ENCODE measurements at places on chromosomes 2 and 18.

DNA sequence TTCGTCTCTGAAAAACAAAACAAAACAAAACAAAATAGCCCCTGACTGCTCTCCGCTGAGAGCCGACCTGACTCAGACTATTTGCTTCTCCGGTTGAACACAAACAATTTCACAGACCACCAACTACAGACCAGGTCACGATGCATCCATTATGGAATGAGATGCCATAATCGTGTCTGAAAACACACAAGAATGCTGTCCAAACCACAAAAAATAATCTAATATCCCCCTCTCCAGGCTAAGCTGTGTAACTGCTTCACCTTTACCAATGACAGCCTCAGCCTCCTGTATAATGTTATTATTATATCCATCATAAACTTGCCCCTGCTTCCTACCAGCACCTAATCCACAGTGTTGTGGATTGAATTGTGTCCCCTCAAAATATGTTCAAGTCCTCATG is 114.7 kb downstream of the DNAH6 start:
- peak; percentile 16 for DNase-seq

GRCh38 chr2:188902901-188903491 is 71.2 kb upstream of the COL3A1 start:
- no peak for DNase-seq

DNA sequence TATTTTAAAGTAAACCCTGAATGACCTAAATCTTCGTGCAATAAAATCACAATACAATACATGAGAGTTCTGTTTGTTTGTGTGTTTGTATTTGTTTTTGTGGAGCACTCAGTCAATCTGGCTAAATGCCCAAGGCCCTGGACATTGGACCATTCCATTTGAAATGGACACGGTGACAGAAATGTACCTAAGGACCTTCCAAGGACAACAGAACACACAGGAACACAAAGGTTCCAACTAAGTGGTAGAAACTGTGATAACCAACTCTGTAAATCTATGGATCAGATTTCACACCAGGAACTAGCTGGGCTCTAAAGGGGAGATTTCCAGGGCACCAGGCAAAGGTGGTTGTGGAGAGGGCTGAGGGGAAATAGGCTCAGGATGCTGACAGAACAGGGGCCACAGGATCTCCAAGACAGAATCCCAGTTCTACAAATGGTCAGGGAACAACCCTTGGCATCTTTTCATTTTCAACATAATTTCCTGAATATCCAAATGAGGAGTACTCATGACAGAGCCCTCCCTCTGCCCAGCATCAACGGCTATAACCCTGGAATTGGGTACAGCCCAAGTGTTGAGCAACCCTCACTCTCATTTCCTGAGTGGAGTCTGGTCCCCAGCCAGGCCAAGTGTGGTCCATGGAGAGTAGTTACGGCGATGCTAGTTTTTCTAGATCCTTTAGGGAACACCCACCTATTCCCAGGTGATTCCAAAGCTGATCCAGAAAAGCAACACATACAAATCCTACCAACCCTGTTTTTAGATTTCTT is 78.4 kb downstream of the NCKAP5 start:
- no peak for DNase-seq

- DNase-seq: no peak
Observed at GRCh38 chr2:16566701-16567100, 98.9 kb downstream of the CYRIA start.

DNA sequence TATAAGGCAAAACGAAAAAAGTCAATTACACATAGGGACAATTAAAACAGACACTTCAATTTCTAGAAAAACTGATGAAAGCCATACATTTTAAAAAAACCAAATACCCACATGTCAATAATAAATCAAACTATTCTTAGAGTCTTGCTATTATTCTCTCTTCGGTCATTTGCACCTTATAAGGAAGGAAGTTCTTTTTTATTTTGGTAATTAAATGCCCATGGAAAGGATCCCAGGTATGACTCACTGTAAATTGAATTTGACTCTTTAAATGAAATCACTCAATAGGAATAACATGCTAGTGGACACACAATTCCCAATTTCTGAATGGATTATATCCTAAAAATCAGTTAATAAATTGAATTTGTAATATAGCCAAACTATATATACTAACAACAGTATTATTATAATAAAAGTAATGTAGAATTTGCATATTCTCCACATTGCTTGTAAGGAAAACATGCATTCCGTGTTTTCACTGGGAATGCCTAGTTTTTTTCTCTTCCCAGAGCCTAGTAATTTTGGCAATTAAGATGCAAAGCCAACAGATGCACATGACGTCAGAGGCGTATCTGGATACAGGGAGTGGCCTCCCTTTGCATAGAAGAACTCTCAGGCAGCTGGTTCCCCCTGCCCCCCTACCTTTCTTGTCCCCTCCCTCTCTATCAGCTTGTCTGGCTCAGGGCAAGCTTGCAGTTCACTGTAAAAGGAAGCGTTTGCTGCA is 153.5 kb upstream of the PGAP1 start:
- DNase-seq: peak; percentile 74

DNA sequence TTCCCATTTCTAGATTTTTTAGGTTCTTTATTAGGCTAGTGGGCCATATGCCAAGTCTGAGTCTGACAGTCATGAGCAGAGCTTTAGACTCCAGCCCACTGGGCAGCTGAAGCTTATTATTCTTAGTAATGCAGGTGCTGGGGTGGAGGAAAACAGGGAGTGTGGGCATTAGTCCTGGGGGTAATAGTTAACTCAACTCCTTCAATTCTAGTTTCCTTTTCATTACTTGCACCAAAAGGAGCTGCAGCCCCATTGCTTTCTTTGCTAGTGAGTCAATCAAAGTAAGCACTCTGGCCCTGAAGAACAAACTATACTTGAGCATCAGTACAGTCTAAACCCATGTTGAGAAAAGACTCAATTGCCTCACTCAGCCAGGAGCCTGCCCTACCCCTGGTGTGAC is 35.5 kb downstream of the ICOS start:
- DNase-seq: no peak

GRCh38 chr2:32330136-32330535 is 26.7 kb upstream of the BIRC6 start:
- DNase-seq: no peak

DNA sequence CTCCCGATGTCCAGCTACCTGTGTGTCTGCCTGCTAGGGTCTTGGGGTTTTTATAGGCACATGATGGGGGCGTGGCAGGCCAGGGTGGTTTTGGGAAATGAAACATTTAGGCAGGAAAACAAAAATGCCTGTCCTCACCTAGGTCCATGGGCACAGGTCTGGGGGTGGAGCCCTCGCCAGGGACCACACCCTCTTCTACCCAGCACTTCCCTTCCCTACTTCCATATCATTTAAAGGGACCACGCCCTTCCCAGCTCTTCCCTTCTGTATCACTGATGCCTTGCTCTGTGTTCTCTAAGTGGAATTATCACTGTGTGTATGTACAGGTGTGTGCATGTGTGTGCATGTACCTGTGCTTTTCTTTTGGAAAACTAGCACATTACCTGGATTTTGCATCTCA is 6.3 kb downstream of the UGT1A1 start:
- no peak for DNase-seq

GRCh38 chr2:128309280-128310093 is 9.2 kb downstream of the HS6ST1 start:
- DNase-seq: peak; percentile 94

DNA sequence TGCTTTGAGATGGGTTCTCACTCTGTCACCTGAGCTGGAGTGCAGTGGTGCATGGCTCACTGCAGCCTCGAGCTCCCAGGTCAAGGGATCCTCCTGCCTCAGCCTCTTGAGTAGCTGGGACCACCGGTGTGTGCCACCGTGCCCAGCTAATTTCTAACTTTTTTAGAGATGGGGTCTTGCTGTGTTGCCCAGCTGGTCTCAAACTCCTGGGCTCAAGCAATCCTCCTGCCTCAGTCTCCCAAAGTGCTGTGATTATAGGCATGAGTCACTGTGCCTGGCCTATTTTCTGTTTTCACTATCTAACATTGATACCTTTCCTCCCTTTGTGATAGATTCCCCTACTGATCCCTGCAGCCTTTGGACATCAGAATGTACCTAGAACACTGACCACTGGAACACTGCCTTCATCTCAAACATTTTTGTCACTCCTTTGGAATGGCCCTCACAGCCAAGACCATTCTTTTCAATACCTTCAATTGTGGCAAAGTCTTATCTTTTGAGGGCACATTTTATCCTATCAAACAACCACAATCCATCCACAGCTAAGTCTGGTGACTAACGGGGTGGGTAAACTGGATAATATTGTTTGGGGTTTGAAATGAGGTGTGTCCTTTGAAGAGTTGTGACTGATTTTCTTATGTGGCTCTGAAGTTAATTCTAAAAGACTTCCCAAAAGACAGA is 43.7 kb downstream of the EPAS1 start:
- no peak for DNase-seq

DNA sequence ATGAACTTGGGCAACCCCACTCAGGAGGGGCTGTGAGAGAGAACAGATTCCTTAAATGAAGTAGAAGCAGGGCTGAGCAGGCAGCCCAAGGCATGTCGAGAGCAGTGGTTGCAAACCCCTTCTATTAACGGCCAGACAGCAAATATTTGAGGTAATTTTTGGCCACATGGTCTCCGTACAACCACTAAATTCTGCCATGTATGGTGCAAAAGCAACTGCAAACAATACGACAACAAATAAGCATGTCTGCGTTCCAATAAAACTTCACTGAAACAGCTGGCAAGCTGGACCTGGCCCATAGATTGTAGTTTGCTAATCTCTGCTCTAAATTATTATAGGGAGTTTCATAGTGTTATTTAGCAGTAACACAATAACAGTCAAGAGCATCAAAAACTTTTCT is 217.0 kb upstream of the ZNF521 start:
- no peak for DNase-seq

DNA sequence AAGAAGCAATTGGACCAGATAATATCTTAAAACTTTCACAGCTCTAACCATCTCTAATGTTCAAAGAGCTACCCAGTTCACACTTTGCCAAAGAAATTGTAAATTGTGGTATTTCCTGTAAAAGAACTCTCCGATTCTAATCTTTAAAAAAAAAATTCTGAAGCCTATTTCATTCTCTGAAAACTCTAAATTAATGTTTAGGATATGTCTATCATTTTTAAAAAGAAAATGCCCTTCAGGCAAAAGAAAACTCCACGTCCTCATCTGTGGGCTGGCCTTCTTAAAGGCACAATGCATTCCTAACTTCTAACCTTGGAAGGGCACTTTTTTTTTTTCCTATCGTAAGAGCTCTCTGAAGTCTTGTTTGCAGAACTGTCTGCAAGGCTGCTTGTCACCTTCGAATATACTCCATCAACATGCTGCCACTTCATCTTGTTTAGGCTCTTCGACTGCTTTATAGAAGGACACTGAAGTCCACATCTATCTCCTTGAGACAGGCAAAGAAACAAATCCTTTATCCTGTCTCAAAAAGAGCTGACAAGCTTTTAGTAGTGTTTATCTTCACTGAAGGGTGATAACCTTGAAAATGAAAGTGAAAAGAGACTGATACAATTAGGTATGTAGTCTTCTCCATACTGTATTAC is 124.3 kb upstream of the SLC39A10 start:
- no peak for DNase-seq

GRCh38 chr18:79440316-79441110 is 44.8 kb downstream of the NFATC1 start:
- no peak for DNase-seq

GRCh38 chr2:12935222-12935621 is 218.5 kb downstream of the TRIB2 start:
- DNase-seq: no peak

- DNase-seq: no peak
Observed at GRCh38 chr18:30982285-30982992, 60.1 kb downstream of the DSC3 start.

GRCh38 chr18:43396266-43396665 is 119.0 kb upstream of the SYT4 start:
- peak; percentile 47 for DNase-seq
